ENCODE measurements at places on chromosomes 1 and 21.

- no peak for DNase-seq
Observed at GRCh38 chr1:36844917-36845316, 189.4 kb downstream of the GRIK3 start.

DNA sequence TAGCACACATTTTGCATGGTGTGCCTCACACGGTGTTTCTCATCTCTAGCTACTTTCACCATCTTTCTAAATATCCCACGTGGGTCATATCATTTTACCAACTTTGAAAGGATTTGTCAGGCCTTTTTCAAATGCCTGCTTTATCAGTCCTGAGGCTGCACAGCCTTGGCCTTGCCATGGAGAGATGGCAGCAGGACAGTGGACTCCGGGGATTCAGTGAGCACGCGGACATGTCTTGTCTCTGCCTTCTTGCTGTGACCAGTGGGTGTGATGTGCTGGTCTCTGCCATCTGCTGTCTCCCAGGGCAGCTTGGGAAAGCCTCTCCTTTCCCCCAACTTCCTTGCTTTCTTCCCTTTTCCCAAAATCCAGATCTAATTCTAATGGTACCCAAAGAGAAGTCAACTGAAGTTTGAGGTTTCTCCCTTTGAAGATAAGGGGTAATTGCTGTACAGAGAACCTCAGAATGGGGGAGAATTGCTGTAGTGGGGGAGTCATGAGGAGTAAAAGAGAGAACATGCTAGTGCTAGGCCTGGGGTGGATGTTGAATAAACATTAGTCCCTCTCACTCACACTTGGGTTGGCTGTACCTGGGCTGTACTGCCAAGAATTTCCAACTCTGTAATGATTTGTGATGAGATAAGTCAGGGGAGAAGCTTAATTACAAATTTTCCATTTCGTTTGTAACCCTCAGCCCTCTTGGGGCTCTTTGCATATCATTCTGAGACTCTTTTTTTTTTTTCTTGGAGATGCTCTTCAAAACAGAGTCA, 99.5 kb downstream of the GALNT2 start:
- DNase-seq: no peak

GRCh38 chr21:31667639-31668038, 8.1 kb downstream of the SOD1 start:
- DNase-seq: no peak

- DNase-seq: no peak
Observed at GRCh38 chr1:178581351-178582303, 68.7 kb downstream of the TEX35 start.

GRCh38 chr1:160375788-160376524, 9.1 kb downstream of the NHLH1 start:
- peak; percentile 37 for DNase-seq

GRCh38 chr1:10437052-10437451, 6.8 kb downstream of the CENPS start:
- no peak for DNase-seq

DNA sequence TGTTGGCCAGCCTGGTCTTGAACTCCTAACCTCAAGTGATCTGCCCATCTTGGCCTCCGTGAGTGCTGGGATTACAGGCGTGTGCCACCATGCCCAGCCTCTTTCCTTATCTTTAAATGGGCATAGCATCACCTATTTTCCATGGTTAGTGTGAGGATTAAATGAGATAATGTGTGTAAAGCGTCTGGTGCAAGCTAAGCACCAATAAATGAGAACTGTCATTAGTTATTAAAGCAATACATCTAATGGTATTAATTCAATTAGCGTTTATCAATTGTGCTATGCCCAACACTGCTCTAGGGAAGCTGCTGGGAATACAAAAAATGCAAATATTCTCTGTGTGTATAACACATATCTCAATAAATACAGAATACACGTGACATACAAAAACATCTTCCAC, 10.0 kb downstream of the EXOC8 start:
- DNase-seq: no peak

DNA sequence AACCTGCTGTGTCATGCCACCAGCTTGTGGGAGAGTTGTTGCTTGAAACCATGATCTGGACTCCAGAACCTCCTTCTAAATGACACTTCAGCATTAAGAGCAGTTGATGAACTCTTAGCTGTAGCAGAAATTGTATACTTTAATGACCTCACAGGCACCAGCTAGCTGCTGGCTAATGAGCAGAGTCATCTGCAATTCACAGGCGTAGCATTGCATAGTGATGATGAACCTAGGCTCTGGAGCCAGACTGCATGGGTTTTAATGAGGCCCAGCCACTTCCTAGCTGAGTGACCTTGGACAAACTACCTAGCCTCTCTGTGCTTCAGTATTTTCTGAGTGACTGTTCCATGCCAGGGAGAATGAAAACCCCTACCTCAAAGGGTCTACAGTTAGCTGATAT, 407.1 kb downstream of the LMO4 start:
- no peak for DNase-seq

DNA sequence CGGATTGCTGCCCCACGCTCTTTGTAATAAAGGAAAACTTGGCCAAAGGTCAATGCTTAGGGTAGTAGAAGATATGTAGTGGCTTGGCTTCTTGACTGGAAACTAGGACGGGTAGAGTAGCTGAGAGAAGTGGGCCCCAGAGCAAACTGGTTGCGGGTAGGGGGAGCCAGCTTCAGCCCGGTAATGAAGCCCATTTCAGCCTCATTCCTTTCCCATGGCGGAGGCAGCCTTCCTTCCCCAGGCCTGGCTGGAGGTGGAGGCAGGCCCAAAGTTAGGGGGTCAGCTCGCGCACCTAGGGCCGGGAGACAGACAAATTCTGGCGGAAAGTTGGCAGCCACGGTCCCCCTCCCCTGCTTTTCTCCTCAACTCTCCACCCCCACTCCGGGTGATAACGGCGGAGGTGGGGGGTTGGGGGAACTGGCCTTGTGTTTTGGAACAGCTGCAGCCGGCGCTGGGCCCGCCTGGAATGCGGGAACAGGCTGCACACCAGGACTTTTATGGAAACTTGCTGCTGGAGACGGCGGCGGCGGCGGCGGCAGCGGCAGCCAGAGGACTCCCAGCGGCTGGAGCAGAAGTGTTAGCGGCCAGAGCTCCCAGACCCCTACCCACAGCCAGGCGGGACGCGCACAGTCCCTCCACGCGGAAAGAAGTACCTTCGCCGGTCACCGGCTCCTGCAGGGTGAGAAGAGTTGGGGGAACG, at the start of gene NEXN:
TSS of gene NEXN (plus strand) at position 544 of the 700 bp plus-strand sequence. CDS start 27,483 bp downstream, outside the sequence.
- DNase-seq: peak; percentile 89

GRCh38 chr21:15893902-15894301, 164.1 kb downstream of the USP25 start:
- no peak for DNase-seq

DNA sequence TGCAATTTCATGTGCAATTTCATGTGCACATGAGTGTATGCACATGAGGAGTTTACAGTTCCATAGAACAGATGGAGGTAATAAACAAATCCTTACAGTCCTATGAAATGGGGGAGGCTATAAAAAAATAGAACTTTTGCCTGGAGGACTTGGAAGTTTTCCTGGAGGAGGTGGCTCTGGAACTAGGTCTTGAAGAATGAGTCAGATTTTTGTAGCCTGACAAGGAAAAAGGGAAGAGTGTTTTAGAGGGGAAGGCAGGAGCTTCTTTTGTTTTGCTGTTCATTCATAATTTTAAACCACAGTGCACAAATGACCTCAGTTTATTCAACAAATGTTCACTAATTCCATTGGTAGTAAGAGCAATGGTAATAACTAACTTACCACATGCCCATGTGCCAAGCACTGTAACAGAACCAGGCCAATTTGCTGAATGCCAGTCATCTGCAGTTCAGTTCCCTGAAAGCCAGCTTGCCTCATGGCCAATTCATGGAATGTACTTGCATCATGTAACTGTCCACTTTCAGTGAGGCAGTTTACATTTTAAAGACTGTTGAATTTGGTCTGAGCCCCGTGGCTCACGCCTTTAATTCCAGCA, 2.7 kb downstream of the DIO1 start:
- peak; percentile 87 for DNase-seq

GRCh38 chr1:48681476-48682305, 95.0 kb downstream of the BEND5 start:
- peak; percentile 41 for DNase-seq

GRCh38 chr1:48611841-48612240, 139.8 kb upstream of the SPATA6 start:
- DNase-seq: no peak

- DNase-seq: no peak
Observed at GRCh38 chr1:25065321-25065721, 135.2 kb upstream of the RUNX3 start.

GRCh38 chr1:46489638-46490405, at the start of gene DMBX1:
Gene DMBX1, plus strand, starts transcription at chr1:46489836. Its CDS starts 17,175 bp downstream, at chr1:46507011.
- no peak for DNase-seq

GRCh38 chr1:83909687-83910086, 89.2 kb downstream of the TTLL7 start:
- peak; percentile 33 for DNase-seq

DNA sequence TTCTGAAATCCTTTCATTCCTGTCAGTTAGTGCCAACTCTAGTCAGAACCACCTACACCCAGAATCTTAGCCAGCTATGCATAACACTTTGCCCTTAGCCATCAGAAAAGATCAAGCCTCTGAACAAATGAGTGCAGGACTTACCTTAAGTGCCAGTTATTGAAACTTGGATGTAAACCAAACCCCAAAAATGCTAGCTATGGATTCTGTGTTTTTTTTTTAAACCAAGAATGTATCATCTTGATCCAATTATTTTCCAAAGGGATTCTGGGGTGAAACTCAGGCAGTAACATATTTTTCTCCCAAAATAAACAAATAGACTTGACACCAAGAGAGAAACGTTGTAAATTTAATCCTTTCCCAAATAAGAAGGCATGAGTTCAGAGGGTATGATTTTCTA, 538.6 kb upstream of the ADAMTS5 start:
- peak; percentile 94 for DNase-seq

- DNase-seq: peak; percentile 50
Observed at GRCh38 chr1:107141491-107142126, 770 bp downstream of the NTNG1 start.

- DNase-seq: peak; percentile 34
Observed at GRCh38 chr1:53381790-53382401, 54.0 kb upstream of the LRP8 start.

Measured in fibroblast of skin of abdomen (primary cell).